Suppressor macrophage (primary cell): ENCODE measurements at places on chromosomes 5 and 9.
A peak's percentile ranks its signal among the peaks of the same experiment; 100 is the strongest.

GRCh38 chr9:127330501-127330900 lies 65.9 kb downstream of the GARNL3 start:
- DNase-seq, result no peak

DNA sequence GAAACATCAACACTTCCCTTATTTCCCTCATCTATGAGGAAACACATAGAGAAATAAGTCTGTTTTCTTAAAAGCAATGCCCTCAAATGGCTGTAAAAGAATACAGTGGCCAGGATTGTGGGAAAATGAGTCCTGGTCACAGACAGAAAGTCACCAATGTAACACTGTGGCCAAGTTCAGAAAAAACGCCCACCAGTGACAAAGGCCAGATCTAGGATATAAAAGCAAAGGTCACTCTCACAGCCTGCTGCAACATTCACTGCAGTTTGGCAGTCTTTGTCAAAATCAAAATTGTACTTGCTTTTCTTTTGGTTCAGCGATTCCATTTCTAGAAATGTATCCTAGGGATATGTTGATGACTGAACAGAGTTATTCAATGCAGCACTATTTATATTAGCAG lies 30.5 kb downstream of the TSSK1B start:
- DNase-seq, result no peak

DNA sequence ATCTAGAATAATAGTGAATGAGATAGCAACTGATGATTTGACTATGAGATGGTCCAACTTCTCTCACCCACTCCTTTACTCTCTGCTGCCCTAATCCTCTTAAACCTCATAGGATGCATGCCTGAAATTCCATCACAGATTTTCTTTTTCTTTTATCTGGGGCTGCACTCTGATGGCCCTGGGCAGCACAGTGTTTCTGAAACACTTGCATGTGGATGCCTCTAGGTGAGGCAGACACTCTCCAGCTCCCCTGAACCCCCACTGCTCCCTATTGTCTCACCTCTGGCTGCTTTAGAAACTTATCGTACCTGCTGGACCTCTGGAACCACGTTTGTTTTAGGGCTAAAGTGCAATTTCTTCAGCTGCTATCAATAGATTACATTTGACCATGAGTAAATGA lies 67.5 kb downstream of the HTR4 start:
- no peak for DNase-seq

- no peak for DNase-seq
Observed at GRCh38 chr5:4563400-4563799, 576.7 kb upstream of the ADAMTS16 start.

DNA sequence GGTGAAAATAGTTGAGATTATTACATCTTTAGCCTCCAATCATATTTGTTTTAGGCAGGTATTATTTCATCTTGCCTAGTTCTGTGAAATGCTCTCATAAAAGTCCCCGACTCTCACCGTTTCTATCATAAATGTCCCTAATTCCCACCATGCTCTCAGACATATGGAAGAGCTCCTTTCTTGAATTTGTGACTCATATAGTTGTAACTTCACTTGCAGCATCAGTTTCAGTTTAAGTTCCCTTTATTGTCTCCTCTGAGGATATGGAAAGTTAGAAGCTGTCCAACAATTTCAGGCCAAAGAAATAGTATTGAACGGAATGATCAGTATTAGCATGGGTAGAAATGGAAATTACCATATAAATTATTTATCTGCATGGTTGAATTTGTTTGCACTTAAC lies 187.5 kb upstream of the NR4A3 start:
- peak; percentile 20 for DNase-seq

DNA sequence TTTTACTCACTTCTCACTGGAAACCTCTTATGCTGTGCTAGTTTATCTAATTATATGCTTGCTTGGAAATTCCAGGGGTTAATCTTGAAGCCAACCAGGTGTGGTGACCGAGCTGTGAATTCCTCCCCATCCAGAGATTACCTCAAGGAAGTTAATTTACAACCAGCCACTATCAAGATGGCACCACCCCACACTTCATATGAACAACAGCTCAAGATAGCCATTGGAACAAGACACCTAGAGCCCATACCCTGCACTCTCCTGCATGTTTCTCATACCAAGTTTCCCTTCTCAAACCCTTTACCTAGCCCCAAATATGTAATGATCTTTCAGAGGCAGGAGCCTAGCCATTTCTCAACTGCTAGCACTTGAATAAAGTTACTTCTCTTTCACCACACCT lies 2156.9 kb upstream of the C9orf72 start:
- no peak for DNase-seq

- DNase-seq, result no peak
Observed at GRCh38 chr5:111266491-111266890, 42.3 kb downstream of the CAMK4 start.

GRCh38 chr9:128001779-128002298 lies 21.1 kb upstream of the EEIG1 start:
- DNase-seq, result peak; percentile 61

DNA sequence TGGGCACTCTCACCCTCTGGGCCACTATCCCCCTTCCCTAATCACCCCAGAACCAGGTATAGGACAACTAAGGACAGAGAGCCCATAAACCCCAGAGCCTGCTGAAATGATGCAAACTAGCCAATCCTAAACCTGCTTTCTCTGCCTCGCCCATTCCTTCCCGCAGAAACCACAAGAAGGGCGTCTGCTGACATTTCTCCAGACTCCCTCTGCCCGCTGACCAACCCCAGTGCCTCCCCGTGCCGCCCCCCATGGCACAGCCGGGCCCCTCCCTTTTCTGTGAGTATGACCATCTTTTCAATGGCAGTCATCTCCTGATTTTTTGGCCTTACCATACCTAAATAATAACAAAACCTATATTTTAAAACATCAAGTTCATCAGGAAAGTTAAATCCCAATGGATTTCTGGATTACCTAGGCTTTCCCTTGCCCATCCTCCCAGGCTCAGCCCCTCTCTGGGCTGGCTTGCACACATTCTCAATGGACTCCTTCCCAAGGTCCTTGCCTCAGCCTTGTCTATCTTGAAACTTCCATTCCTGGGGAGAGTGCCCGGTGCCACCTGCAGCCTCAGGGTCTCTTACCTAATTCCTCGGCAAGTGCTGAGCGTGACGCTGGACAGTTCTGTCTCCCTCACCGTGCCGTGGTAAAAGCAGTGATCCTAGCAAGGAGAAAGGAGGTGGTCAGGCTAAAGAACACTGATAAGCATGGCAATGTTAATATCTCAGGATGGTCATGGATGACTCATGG lies 45.2 kb downstream of the ADAM19 start:
- DNase-seq, result no peak

DNA sequence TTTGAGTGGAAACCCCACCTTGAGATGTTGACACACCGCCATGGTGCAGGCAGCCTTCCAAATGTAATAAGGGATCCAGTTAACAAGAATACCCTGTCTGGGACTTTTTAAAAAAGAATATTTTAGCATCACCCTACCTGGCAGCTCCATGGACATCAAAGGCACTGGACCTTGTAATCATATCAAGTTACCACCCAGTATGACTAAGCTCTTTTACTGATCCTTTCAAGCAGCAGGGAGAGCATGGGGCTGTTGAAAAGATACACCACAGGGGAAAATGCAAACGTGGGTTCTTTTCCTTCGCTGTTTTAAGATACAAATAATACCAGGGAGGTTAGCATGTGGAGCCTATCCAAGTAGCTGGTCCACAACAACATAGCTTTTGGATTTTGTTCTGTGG lies 211.2 kb downstream of the SAXO1 start:
- no peak for DNase-seq

GRCh38 chr5:175861337-175862130 lies 9.8 kb upstream of the CPLX2 start:
- DNase-seq, result no peak

DNA sequence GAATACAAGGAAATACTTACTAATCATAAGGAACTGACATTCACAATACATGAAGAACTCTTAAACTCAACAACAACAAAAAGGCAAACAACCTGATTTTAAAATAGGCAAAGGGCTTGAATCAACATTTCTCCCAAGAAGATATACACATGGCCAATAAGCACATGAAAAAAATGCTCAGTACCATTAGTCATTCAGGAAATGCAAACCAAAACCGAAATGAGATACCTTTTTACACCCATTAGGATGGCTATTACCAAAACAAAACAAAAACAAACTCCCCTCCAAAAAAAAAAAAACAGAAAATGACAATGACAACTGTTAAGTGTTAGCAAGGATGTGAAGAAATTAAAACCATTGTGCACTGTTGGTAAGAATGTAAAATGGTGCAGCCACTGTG lies 104.1 kb upstream of the ZNF462 start:
- no peak for DNase-seq

- no peak for DNase-seq
Observed at GRCh38 chr9:90188656-90189055, 454.0 kb downstream of the DIRAS2 start.

DNA sequence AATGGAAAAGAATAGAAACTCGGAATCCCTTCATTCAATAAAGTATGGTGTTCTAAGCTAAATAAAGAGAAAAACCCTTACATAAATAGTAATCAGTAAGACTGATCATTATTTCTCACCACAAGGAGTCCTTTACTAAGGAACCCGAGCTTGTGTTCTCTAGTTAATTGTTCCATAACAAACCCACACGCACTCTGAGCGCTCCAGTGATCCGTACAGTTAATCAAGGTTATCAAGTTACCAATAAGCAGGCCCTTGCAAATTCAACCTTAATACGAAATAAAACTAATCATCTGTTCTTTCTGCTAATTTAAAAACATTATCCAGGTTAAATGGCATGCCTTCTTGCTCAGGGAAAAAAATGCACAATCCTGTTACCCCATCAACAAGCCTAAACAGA lies 224.4 kb downstream of the FRMD3 start:
- no peak for DNase-seq

DNA sequence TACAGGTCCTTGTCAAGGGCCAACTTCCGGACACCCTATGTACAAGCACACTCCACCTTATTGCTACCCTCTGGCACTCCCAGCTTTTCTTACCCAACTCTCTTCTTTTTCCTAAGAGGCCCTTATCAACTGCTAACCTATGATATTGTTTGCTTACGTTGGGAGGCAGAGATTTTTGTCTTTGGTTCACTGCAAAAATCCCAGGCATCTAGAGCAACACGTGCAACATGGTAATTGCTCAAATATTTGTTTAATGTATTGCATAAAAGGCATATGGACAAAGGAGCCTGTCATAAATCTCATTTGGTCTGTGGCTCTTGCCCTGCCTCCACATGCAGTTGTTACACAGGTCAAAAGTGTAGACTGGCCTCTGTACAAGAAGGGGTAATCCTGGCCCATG lies 35.8 kb upstream of the ATP10B start:
- no peak for DNase-seq

- no peak for DNase-seq
Observed at GRCh38 chr9:122562134-122562760, 9.3 kb downstream of the OR1N2 start.

- DNase-seq, result no peak
Observed at GRCh38 chr5:123278284-123278683, 144.9 kb downstream of the CEP120 start.

GRCh38 chr5:152688561-152689249 lies 283.6 kb upstream of the NMUR2 start:
- DNase-seq, result no peak

- DNase-seq, result peak; percentile 58
Observed at GRCh38 chr5:107248066-107248695, 422.6 kb downstream of the EFNA5 start.

- no peak for DNase-seq
Observed at GRCh38 chr9:114503522-114504340, 1.5 kb downstream of the WHRN start.

DNA sequence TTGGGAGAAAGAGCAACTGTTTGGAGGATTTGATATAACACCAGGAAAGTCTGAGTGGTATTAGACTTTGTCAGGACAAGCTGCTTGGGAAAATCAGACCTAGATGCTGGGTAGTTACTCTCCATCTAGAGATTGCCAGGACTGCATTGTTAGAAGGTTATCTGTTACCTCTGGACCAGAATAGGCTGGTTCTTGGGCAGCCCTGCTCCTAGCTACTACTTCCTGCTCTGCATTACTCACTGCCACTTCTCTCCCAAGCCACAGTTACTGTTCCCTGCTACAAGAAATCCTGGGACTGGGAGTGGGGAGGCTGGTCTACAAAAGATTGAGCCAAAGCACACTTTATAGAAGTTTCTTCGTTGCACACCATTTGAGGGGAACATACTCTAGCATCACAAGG lies 95.5 kb upstream of the KCNN2 start:
- DNase-seq, result no peak

- DNase-seq, result peak; percentile 61
Observed at GRCh38 chr9:99056886-99057664, 47.8 kb upstream of the TGFBR1 start.

DNA sequence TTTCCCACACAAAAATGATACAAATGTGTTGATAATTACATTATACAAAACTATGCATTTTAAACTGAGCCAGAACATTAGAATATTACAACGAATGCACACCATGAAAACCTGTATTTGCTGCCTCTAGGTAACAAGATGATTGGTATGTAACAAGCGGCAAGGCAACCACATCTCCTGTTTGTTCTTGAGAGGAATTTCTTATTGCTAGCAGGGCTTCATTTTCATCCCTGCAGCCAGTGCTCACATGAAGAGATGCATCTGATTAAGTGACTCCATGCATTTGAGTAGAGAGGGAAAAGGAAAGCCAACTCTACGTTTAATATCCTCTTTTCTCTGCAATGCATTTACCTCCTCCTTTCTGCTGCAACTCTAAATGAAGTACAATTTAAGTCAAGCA lies 36.6 kb downstream of the FRMD3 start:
- no peak for DNase-seq

- no peak for DNase-seq
Observed at GRCh38 chr5:174259696-174260420, 214.4 kb downstream of the NSG2 start.

DNA sequence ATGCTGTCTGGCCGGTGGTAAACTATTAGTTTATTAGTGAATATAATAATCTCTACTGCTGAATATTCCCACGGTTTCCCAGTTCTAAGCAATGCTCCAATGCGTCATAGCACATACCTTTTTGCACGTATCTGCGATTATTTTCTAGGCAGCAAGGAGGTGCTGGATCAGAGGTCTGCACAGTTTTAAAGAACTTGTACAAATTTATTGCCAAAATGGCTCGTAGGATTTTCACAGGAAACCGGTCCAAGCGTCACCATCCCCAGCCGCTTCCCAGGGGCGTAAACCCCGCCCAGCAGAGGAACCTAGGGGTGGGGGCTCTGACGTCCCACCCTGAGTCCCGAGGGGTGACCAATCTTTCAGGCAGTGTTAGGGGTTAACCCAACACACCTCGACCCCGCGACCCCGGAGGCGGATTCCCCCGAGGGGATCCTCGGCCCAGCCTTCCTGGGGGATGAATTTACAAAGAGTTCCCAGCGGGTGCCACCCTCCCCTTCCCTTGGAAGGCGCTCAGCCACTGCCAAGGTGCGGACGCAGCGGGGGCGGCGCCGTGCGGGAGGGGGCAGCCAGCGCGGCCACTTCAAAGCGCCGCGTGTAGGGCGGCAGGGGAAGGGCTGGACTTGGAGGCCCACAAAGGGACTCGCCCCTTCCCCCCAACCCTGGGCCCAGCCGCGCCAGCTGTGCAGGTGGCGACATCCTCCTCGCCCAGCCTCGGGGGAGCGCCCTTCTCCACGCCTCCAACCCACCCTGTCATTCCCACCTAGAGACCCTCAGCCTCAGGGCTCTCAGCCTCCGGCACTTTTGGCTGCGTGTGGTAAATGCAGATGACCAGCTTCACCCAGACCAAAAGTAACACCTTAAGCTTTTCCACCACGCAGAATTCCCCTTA lies 43.5 kb upstream of the TCF7 start:
- no peak for DNase-seq

- no peak for DNase-seq
Observed at GRCh38 chr9:77712533-77713130, 64.5 kb upstream of the GNA14 start.

- peak; percentile 94 for DNase-seq
Observed at GRCh38 chr5:115209279-115209678, 39.6 kb upstream of the TRIM36 start.
